AG20443 (cell line): ENCODE measurements at places on chromosomes 3 and 15.
A peak's percentile ranks its signal among the peaks of the same experiment; 100 is the strongest.

DNA sequence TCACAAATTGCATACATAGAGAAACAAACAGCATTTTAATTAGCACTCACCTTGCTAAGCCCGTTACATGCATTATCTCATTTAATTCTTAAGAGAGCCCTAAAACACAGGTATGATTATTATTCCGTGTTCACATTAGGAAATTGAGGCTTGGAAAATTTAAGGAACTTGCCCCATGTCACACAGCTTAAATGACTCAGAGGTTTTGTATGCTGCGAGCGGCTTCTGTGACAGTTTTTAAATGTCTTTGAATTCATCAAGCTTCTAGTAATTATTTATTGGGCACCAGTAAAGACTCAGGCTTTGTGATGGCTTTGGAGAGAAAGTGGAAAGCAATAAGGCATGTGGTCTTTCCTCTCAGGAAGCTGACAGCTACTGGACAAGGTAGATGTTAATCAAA, 166.7 kb upstream of the THBS1 start:
- no peak for DNase-seq

DNA sequence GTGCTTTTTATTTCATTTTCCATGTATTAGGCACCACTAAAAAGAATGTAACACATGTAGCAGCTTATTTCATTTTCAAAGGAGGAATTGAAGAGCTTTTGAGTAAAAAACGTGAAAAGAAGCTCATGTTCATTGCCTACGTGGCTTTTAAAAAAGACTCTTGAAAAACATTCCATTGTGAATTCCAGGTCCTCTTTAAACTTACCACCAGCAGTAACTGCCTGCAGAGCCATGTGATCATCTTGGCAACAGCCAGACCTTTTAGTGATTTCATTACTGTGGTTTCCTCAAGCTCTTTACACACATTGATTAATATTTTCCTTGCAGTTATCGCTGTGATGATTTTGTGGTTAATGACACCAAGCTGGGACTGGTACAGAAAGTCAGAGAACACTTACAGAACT, 43.8 kb upstream of the FBXL22 start:
- DNase-seq: peak; percentile 85

- DNase-seq: no peak
These were observed 162.5 kb downstream of the DPH6 start for GRCh38 chr15:35383506-35383905.

DNA sequence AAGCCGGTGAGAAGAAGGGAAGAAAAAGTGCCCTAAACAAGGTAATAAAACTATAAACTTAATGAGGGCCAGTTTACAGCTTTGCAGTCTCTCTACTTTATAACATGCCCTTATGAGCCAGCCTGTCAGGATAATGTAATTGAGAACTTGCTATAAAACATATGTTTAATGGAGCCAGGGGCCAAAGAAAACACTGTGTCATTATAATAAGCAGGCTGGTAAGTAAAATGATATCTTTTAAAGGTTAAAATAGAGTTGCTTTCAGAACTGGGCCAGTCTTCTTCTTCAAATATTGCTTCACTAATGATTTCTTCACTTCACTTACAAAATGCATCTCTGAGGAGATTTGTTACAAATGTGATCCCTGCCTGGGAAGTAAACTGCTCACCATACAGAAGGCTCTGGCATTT, 192.5 kb downstream of the SHOX2 start:
- peak; percentile 22 for DNase-seq

DNA sequence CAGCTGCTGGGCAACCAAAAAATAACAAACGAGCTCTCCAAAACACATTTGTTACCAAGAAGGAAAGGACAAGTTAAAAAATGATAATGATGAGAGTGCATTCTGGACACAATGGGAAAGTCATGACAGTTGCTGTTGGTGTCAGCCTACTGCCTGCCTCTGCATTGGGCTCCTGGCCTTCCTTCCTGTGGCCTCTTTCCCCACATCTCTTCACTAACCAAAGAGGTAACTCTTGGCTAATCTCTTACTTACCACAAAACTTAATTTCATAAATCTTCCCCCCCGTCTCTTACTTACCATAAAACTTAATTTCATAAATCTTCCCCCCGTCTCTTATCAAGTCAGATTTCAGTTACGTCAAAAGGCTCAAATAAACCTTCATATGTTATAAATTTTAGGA, 58.6 kb downstream of the AGTR1 start:
- no peak for DNase-seq

- DNase-seq: no peak
These were observed 194.1 kb upstream of the KCNMB2 start for GRCh38 chr3:178342111-178342510.

GRCh38 chr3:138219255-138219654, 32.2 kb downstream of the ARMC8 start:
- DNase-seq: no peak

GRCh38 chr3:150429767-150430671, 21.9 kb downstream of the TSC22D2 start:
- no peak for DNase-seq

DNA sequence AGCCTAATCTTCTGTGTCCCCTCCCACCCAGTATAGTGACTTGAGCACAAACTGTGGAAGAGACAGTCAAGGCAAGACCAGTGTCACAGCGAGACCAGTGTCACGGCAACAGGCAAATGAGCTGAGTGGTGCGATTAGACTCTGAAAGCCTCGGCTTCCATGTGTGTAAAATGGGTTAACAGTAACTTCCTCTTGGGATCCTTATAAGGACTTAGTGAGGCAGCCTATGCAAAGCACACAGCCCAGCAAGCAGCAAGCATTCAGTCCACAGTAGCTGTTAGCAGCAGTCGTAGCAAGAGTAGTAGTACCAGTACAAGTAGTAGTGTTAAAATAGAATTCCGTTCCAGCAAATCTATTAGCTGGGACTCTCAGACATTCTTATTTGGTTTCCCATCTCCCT, 334.1 kb downstream of the GABRB3 start:
- no peak for DNase-seq

DNA sequence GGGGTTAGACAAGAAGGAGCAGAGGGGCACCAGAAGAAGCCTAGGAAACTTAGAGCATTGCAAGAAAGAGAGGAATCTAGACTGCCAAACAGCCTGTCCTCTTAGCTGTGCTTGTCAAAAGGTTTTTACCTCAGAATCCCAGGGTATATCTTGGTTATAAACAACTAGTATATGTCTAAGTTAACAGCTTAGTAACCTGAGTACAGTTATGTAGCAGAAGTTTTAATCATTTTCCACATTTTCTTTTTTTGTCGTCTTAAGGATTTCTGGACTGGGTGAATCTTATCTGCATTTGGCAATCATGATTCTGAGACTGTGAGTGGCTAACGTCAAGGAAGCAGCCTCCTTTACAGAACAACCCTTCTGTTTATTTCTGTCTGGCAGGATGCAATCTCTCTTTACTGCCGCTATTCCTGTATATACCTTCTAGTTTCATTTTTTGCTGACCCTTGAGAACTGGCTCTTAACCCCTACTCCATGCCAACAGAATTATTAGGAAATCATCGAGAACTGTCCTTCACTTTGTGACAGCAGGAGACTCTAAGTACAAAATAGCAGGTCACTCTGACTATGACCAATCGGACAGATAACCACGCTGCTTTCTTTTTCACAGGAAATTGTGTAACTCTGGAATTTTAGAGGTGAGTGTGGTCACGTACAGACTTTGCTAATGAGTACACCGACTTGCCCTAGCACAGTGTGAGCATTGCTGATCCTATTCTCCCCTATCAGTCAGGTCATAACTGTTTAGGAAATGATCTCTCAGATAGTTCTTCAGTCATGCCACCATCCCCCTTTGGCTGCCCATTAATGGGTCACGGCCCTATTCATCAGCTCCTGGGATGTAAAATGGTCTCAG, 3.3 kb upstream of the CP start:
- DNase-seq: peak; percentile 68

GRCh38 chr15:98896802-98897732, 110.5 kb downstream of the PGPEP1L start:
- peak; percentile 91 for DNase-seq

DNA sequence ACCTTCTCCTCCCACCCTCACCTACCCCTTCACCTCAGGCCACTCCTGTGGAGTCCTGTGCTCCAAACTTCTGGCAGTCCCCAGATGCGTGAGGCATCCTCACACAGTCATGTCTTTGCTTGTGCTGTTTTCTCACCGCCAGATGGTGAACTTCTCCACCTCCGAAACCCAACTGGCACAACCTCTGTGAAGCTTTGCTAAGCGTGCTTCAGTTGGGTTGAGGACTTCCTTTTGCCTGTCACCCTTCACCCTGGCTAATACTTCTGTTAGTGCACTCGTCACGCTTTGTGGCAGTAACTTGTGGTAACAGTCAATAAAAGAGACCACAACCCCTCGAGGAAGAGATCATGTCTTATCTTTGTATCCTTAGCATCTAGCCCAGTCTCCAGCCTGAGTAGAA, 42.0 kb upstream of the SKOR1 start:
- no peak for DNase-seq

GRCh38 chr15:98070137-98070536, 109.6 kb downstream of the ARRDC4 start:
- peak; percentile 40 for DNase-seq

GRCh38 chr3:56424885-56425284, 43.4 kb downstream of the ERC2 start:
- no peak for DNase-seq

DNA sequence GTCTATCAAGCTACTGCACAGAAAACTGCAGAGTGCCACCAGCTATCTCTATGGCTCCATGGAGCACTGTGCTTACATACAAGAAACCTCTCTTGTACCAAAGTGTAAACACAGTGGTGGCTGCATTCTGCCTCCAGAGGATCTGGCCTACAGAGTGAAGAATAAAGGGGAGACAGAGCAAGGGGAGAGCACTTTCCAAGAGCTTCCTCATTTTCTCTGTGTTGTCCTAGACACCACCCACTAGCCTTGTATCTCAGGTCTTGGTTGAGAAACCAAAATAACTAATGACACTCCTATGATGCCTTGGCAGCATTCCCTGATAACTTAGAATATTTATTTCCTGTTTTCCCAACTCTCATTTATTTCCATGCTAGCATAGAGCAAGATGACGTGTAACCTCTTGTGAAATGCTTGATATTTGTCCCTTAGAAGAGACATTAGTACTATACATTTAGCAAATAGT, 56.9 kb upstream of the PHLDB2 start:
- peak; percentile 42 for DNase-seq

DNA sequence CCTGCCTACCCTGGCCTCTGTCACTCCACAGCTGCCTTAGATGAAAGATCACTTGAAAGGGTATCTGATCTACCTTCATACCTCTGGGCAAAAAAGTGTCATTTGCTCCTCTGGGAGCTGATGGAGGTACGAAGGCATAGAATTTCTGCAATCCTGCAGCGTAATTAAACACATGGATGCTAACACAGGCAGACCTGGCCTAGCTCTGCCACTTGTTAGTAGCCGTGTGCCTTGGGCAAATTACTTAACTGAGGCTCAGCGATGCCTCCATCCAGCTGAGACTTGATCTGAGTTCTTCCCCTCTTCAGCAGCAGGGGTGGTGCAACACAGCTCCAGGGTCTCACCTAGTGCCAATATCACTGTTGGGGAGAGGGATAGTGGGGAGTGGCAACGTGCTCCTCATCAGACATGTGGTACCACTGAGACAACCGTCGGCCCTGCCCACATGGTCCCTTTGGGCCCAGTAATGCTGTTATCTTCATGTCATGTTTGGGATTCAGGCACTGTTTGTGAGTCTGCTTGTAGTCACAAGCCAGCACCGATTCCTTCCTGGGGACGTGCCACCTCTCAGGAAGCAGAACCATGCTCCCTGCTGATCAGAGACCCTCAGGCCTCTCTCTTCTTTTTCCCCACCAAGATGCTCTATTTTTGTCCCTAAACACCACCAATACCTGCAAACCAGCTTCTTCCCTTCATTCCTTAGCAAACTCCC, 34.1 kb upstream of the PIAS1 start:
- DNase-seq: no peak

DNA sequence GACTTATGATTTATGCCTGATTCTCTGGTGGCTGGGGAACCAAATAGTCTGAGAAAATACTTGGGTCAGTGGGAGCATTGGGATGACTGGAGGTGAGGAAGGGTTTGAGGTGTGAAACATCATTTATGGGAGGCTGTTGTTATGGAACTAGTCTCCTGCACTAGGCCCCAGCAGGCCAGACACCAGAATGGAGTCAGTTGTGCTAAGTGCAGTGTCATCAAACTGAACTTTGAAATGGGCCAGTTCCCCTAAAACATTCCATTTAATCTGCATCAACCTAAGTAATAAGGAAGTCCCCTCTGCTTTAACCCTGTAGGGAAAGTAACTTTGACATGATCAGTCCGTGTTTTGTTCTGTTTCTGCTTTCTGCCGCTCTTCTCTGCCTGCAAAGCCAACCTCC, 44.9 kb upstream of the KLHL25 start:
- DNase-seq: no peak

DNA sequence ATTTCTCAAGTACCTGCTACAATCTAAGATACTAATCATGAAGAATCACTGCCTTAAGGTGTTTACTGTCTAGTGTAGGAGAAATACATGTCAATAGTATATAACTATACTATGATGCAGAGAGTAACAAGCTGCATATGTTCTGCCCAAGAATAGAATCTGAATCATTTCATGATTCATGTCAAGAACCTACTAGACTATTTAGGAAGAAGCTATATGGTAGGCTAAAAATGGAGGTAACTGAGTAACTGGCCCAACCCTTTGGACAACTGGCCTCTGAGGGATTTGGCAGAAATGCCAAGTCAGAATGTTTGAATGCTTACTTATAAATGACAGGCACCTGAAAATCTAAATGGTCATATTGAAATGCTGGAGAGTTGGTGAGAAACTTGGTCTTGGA, 59.9 kb upstream of the DGKG start:
- DNase-seq: no peak

- no peak for DNase-seq
These were observed 1.9 kb downstream of the GATM start for GRCh38 chr15:45376300-45376928.

DNA sequence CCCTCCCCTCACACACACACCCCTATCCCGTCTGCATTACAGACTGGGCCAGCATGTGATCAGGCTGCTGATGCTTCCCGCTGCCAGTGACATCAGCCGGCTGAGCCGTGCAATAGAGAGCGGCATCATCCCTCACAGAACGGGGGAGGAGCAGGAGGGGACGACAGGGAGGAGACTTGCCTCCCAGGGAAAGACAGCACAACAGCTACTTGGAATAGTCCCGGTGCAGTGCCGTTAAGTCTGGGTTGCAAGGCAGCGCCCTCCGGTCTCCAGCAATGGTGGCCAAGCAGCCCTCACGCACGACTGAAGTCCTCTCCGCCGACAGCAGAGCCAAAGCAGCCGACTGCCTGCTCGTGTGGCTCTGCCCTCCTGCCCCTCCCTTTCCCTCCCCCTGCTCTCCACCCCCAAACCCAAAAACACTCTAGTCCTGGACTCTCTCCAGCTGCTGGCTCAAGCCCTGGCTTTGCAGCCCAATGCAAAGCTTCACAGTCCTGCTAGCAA, 31.5 kb upstream of the RPS17 start:
- peak; percentile 93 for DNase-seq

- no peak for DNase-seq
These were observed 482.6 kb upstream of the ZNF717 start for GRCh38 chr3:76267851-76268380.
